ENCODE measurements at places on chromosomes 5 and 9.
A peak's percentile ranks its signal among the peaks of the same experiment; 100 is the strongest.

DNA sequence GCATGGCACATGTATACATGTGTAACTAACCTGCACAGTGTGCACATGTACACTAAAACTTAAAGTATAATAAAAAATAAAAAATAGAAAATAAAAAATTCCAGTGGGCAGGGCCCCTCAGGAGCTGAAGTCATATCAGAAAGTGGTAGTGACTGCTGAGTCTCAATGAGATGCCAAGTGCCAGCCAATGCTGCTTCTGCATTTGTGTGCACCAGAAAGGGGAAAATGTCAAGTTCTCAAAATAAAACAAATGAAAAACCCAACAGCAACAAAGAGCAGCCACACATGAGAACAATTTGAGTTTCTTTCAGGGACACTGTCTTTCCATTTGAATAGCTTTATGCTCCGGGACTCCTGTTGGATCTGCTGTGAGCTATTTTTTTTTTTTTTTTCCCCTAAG, 117.2 kb upstream of the CCDC112 start:
- no peak for DNase-seq

- peak; percentile 46 for DNase-seq
These were observed 1.3 kb upstream of the PRR7 start for GRCh38 chr5:177445052-177445916.

DNA sequence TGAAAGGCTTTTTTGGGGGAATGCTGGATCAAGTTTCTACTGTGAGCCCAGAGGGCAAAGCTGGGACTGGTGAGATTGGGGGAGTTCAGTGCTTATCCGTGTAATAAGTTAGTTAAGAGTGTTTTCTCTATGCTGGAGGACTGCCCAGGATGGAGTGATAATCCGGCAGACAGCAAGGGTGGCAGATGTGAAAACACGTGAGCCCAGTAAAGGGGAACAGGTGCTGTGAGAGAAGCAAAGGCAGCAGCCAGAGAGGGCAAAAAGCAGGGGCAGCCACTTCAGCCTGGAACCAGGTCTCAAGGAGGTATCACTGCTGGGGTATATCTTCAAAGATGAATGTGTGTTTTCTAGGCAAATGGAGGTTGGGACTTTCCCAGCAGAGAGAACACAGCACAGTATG, 53.9 kb downstream of the GALNT10 start:
- no peak for DNase-seq

DNA sequence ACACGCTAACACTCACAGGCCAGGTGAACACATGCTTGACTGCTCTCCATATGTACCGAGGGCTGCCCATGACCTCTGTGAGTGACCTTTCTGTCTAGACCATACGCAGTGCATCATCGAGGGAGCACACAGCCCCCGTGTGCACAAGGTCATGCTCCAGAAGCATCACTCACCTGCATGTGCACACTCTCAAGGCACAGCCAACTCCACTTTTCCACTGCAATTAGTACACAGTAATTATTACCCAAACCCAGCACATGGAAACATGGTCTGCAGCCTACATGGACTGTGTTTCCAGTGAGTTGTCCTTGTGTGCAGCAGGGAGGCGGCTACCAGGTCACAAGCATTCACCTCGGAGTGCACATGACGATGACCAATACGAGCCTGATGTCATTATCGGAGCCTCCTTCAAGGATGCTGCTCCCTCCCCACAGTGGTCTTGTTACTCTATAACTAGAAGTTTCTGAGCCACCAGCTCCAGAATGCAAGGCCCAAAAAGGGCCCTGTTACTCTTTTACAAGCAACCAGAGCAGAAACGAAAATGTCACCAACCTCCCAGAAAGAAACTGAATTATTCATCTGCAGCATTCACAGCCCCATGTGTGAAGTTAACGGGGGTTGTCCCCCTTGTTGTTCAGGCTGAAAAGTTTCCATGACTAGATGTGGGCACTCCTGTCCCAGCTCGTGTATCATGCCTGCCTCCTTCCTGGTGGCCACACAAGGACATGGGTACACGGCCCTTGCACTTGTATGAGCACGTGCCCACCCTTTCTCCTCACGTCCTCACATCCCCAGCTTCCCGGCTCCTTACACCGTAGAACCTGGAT, 31.2 kb downstream of the SEMA4D start:
- DNase-seq = peak; percentile 81

GRCh38 chr5:81630684-81631083, 120.2 kb downstream of the SSBP2 start:
- no peak for DNase-seq

- no peak for DNase-seq
These were observed 737.9 kb upstream of the ZNF608 start for GRCh38 chr5:125484272-125484741.

GRCh38 chr5:163995206-163995605, 489.8 kb downstream of the MAT2B start:
- no peak for DNase-seq

- DNase-seq = no peak
These were observed 37.3 kb downstream of the ADAM19 start for GRCh38 chr5:157538311-157538710.

DNA sequence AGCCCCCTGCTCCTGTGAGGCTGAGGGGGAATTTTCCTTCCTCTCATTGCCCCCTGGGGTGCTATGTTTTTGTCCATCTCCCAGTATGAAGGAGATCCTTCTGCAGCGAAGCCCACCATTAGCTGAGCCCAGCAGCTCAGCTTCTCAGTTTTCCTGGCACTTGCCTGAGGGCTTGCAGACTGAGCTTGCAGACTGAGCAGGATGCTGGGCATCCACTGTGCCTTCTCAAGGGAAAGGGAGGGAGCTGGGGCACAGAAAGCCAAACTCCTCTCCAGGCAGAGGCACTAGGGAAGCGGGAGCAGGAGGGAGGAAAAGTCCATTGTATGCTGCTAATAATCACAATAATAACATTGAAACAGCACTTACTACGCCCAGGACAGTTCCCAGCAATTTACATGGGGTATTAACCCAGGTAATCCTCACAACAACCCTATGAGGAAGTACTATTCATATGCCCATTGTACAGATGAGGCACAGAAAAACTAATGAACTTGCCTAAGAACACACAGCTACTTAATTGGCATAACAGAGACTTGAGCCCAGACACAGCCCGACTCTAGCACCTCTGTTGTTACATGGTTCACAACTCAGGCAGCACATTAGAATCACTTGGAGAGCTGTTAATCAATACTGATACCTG, 86.9 kb upstream of the SSBP2 start:
- no peak for DNase-seq

DNA sequence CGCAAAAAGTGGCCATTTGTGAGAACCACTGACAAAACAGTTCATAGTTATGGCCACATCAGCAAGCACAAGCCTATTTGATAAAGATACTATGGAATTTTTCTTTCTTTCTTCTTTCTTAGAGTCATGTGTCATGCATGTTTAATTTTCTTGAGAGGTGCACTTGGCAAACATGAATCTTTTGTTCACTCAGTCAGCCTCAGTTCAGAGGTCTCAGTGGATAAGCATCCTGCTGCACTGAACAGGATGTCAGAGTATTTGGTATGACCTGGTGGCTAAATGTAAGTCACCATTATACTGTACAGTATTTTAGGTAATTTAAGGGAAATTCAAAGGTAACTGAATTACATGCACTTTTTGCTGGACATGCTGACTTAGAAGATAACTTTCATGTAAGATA, 5.4 kb downstream of the NNT start:
- no peak for DNase-seq

DNA sequence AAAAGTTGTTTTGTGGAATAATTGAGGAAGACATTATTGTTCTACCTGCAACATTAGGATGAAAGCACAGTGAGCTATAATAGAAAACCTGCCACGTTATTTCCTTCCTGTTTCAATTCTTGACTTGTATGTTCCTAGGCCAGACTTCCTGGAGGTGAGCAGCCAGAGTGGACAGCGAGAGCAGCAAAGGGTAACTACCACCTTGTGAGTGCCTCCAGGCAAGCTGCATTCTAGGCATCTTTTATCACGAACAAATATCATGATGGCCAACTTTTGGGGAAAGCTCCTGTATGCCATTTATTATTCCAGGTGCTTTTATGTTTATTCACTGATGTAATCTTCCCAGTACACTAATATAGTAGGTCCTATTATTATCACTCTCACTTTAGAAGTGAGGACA, 34.0 kb upstream of the ZSWIM6 start:
- DNase-seq = no peak

GRCh38 chr5:3599226-3600105, 3.8 kb downstream of the IRX1 start:
- DNase-seq = peak; percentile 16

DNA sequence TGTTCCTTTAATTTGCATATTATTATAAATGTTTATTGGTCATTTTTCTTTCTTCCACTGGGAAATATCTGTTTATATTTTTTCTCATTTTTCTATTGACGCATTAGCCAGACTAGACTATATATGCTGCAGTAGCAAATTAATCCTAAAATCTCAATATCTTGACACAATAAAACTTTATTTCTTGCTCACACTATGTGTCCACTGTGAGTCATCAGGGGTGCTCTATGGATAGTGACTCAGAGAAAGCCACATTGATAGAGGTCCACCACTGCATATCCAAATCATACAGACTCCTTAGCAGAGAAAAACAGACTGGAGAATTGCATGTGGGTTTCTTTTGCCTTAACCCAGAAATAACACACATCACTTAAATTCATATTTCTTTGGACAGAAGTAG, 20.8 kb downstream of the OR1L3 start:
- DNase-seq = no peak

GRCh38 chr9:88313364-88314220, 74.7 kb upstream of the SPIN1 start:
- no peak for DNase-seq

GRCh38 chr5:178356431-178356872, 123.8 kb upstream of the PHYKPL start:
- no peak for DNase-seq

DNA sequence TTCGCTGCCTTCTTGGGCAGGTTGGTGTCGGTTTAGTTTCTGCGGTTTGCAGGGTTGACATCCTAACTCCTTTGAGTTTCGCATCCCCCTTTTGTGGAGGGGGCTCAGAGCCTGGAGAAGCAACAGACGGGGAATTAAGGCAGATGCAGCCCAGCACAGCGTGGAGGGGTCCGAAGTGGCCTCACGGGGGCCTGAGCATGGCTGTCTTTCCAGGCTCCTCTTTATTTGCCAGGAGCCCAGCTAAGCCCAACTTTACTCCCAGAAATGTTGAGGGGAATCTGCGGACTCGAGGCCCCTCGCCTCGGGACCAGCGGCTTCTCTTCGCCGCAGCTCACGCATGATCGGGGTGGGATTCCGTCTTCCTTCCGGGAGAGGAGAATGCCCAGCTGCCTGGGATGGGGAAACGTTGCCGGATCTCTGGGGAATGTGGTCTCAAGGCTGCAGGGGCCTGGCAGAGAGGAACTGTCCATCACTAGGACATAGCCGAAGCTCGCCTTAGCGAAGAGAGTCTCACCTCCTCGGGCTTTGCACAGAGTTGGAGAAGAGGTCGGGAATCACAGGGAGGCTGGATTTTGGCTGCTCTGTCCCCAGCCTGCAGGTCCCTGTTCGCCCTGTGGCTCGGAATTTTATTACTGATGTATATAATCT, 1.3 kb downstream of the RAI14 start:
- DNase-seq = no peak

- no peak for DNase-seq
These were observed 68.1 kb downstream of the HMCN2 start for GRCh38 chr9:130333712-130334062.

DNA sequence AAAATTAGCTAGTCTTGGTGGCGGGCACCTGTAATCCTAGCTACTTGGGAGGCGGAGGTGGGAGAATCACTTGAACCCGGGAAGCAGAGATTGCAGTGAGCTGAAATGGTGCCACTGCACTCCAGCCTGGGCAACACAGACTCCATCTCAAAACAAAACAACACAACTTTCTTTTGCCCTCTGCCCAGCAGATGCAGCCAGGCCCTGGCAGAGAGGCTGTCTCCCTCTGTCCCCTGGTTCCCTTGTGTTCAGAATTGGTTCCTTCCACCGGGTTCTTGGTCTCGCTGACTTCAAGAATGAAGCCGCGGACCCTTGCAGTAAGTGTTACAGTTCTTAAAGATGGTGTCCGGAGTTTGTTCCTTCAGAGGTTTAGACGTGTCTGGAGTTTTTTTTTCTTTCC, 30.2 kb upstream of the CEP72 start:
- DNase-seq = no peak

GRCh38 chr5:84623019-84623418, 238.3 kb upstream of the EDIL3 start:
- no peak for DNase-seq

DNA sequence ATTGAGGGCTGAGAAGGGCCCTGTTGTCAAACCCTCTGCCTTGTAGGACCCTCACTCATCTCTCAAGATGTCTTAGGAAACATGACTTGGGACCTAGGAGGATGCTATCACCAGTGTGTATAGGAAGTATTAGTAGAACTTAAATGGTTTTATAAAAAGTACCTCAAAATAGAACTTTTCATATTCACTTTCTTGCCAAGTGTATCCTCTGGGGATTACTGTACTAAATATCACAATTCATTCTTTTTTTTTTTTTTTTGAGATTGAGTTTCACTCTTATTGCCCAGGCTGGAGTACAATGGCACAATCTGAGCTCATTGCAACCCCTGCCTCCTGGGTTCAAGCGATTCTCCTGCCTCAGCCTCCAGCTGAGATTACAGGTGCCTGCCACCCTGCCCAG, 56.2 kb downstream of the ARHGEF28 start:
- DNase-seq = no peak

- DNase-seq = no peak
These were observed 174.2 kb upstream of the CDH12 start for GRCh38 chr5:23027331-23027730.

DNA sequence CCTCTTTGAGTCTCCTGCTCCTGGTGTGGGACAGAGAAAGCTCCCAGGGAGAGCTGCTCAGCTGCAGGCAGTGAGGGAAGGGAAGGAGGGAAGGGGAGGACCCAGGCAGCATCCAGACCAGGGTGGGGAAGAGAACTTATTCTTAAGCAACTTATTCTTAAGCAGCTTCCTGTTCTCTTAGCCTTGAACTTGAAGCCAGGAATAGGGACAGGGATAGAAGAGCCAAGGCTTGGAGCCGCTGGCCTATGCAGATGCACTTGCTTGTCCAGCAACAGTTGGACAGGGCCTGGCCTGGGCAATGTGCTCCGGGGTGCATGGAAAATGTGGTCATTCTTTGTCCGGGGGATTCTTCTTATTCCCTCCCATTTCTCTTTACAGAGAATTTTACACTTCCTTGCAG, 31.4 kb upstream of the SPTLC1 start:
- DNase-seq = no peak

DNA sequence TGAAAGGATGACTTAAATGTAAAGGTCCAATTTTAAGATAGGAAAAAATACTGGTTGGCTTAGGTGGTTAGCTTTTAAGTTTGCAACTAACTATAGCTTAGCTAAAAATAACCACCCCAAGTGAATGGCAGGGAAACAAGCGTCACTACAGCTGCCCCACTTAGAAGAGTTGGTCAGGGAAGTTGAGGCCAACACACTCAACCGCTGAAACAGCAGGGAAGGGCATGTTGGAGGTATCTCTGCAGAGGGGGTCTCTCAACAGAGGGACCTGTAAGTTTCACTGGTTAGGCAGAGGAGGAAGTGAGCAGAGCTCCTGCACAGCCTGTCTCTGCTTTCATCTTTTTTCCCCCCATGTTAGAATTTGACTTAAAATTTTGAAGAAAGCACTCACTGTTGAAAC, 75.3 kb downstream of the LHFPL2 start:
- no peak for DNase-seq
